ENCODE measurements at places on chromosomes 12 and 14. TPM values are rescaled to one million over a fixed set of nuclear protein-coding genes. Genes with fewer than 3 reads are reported as not detected.

- no peaks in the 10 kb centered on the region for H3K4me1 ChIP-seq
- H3K36me3 ChIP-seq: peaks cover 4% of the 10 kb centered on the region
- DNase-seq: no peak
- no peak overlapping the region for H3K4me3 ChIP-seq
- H3K27me3 ChIP-seq: no peaks in the 10 kb centered on the region
Measured at GRCh38 chr12:104319918-104320626, 16.5 kb downstream of the EID3 start.

DNA sequence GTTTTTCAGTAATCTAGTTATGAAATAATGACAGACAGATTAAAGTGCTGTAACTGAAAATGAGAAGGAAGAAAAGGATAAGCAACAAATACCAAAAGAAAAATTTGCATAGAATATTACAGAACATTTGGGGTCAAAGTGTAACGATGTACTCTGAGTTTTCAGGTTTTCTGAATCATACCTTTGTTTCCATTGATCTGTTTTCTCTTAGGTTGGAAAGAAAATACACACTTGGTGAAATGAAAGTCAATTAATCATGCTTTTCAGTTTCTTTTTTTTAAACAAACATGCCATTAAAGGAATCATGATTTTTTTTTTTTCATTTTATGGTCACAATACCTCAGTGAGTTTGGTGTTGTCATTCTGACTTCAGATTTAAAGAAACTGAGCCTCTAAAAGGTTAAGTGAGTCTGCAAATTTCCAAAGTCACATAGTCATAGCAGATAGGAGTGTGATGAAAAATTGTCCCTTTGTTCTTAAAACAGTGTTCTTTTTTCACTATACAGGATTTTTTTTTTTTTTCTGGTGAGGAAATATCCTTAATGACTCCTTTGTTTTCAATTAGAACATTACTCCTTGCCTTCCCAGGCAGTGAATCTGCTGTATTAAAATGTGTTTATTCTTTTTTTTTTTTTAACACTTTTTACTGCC is 35.9 kb upstream of the PZP start:
- H3K27ac ChIP-seq: no peak overlapping the region
- no peaks in the 10 kb centered on the region for H3K36me3 ChIP-seq
- H3K27me3 ChIP-seq: no peaks in the 10 kb centered on the region

GRCh38 chr14:61643555-61643954 is 51.8 kb upstream of the HIF1A start:
- no peaks in the 10 kb centered on the region for H3K4me1 ChIP-seq
- no peaks in the 10 kb centered on the region for H3K27me3 ChIP-seq
- H3K27ac ChIP-seq: no peak overlapping the region

GRCh38 chr12:118704527-118705241 is 276.7 kb upstream of the SRRM4 start:
- H3K4me3 ChIP-seq: no peak overlapping the region
- DNase-seq: no peak

DNA sequence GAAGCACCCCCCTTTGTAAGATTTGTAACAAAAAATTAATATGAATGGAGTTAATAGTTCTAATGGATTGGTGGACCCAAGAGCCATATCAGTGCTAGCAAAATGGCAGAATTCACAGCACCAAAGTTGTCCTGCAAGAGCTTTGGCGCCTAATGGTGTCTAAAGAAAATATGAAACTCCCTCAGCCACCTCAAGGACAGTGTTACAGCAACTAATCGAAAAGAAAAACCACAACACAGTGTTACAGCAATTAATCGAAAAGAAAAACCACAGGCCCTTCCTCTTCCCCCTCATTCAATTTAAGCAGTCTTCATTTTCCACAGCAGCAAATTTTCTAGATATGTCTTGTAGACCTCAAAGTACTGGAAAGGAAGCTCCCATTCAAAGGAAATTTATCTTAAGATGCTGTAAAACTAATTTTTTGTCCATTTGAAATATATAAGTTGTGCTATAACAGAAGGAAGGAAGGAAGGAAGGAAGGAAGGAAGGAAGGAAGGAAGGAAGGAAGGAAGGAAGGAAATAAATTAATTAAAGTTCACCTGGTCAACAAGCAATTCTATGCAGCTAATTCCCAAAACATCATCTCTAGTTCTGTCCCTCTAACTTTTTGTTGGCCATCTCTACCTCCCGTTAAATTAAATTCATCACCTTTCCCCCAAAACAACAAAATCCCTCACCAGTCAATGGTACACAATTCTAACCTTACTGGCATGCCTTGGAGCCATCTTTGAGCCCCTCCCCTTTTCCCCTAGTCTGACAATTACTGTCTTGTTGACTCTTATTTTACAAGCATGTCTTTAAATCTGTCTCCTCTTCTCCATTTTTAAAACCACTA is 17.4 kb downstream of the LRP6 start:
- no peak overlapping the region for H3K27ac ChIP-seq
- no peaks in the 10 kb centered on the region for H3K36me3 ChIP-seq
- no peaks in the 10 kb centered on the region for H3K4me1 ChIP-seq
- DNase-seq: no peak
- H3K27me3 ChIP-seq: no peaks in the 10 kb centered on the region
- no peak overlapping the region for H3K4me3 ChIP-seq

The KDM5A gene
- total RNA-seq: 43.6 TPM

The RSRC2 gene
- total RNA-seq: 67.3 TPM

All from hepatocyte (in vitro differentiated cells).